Nephron progenitor cell (in vitro differentiated cells): ENCODE measurements at places on chromosomes 13 and 19.
A peak's percentile ranks its signal among the peaks of the same experiment; 100 is the strongest.

- H3K27me3 ChIP-seq: peaks cover 13% of the 10 kb centered on the region
- no peak overlapping the region for H3K4me3 ChIP-seq
- no peak overlapping the region for H3K27ac ChIP-seq
- no peaks in the 10 kb centered on the region for H3K4me1 ChIP-seq
Observed at GRCh38 chr19:6161271-6161850, 25.9 kb downstream of the ACSBG2 start.

- peaks cover 4% of the 10 kb centered on the region for H3K27me3 ChIP-seq
- H3K4me3 ChIP-seq: no peak overlapping the region
- H3K27ac ChIP-seq: no peak overlapping the region
Observed at GRCh38 chr13:96988441-96988840, 5.8 kb downstream of the OXGR1 start.

DNA sequence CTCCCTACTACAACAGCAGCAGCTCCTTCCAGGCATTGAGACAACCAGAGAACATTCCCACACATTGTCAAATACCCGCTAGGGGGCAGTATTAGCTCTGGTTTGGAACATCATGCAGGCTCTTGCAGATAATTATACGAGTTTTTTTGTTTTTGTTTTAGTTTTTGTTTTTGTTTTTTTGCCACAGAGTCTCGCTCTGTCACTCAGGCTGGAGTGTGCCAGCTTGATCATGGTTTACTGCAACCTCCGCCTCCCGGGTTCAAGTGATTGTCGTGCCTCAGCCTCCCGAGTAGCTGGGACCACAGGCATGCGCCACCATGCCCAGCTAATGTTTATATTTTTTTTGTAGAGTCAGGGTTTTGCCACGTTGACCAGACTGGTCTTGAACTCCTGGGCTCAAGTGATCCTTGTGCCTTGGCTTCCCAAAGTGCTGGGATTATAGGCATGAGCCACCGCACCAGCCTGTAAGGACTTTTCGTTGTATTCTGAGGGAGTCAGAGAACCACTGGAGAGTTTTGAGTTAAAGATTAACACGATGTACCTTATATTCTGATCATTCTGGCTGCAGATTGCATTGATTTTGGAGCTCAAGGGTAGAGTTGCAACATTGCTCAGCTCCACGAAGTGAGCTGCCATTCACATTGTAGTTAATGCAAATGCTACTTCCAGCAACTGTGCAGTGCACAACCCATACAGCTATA is 41.7 kb upstream of the CEACAM20 start:
- H3K27ac ChIP-seq: no peak overlapping the region
- H3K4me1 ChIP-seq: peaks cover 18% of the 10 kb centered on the region
- no peaks in the 10 kb centered on the region for H3K36me3 ChIP-seq
- peak; percentile 66 for DNase-seq
- peaks cover 16% of the 10 kb centered on the region for H3K27me3 ChIP-seq

DNA sequence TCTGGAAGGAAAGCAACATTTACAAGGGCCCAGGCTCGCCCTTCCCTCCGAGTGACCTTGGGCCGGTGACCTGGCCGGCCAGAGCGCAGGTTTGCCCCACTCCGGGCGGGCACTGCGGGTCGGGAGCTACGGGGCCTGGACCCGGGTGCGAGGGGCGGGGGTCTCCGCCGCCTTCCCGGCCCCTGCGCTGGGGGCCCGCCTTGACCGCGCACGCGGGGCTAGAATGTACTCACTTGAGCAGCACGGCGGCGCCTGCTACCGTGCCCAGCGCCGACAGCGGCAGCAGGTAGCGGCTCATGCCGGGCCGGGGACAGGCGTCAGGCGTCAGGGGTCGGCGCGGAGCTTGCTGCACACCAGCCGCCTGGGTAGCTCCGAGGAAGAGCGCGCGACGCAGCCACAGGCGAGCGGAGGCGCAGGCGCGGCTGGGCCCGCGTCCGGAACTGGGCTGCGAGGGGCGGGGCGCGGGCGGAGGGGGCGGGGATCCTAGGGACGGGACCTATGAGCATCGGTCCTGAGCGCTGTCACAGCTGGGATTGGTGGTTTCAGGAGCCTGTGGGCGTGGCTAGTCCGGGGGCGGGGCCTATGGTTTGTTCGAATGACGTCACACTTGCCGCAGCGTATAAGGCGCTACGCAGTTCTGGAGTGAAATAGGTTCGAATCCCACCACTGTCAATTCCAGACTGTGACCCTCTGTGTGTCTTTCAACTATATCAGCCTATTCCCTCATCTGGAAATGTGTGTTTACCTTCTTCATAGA is at the start of gene RDH13:
Gene RDH13, minus strand, starts transcription at position 414 of the 757 bp plus-strand sequence. Its CDS starts 116 bp downstream, at position 298.
- H3K27me3 ChIP-seq: peaks cover 53% of the 10 kb centered on the region
- H3K27ac ChIP-seq: no peak within 1 kb of the TSS
- H3K4me1 ChIP-seq: peaks cover 11% of the 10 kb centered on the region
- peaks cover 14% of the 10 kb centered on the region for H3K36me3 ChIP-seq
- peak within 1 kb of the TSS; percentile 87 for H3K4me3 ChIP-seq

DNA sequence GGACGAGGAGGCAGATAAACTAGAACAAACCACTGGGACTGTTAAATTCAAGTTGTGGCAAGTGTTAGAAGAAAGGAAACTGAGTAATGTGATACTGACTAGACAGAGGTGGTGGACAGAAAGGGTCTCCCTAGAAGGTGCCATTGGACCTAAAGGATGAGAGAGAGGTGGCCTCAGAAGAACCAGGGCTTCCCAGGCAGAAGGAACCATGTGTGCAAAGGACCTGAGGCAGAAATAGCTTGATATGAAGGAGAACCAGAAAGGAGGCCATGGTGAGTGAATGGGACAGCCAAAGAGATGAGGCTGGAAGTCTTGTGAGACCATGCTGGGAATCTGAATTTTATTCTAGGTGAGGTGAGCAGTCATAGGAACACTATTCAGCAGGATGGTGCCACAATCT is 2.8 kb upstream of the SYDE1 start:
- H3K27ac ChIP-seq: no peak overlapping the region
- peaks cover 8% of the 10 kb centered on the region for H3K36me3 ChIP-seq
- H3K4me3 ChIP-seq: no peak overlapping the region
- no peak for DNase-seq

DNA sequence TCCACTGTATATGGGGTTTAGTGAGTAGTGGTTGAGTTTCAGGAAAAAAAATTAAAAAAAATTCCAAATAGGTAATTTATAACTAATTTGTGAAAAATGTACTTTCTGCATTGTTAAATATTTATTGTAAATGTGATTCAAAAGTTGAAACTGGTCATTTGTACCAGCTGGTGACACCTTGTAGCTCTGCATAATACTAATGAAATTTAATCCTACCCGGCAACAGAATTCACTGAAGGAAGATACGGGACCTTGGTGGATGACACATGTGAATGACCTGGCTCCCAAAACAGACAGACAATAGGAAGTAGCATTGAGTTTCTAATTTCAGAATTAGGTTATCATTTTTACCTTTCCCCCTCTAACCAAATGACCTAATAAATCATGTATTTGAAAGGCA is 73.8 kb downstream of the SLITRK6 start:
- no peaks in the 10 kb centered on the region for H3K27me3 ChIP-seq
- DNase-seq: no peak
- no peak overlapping the region for H3K4me3 ChIP-seq
- H3K36me3 ChIP-seq: no peaks in the 10 kb centered on the region

DNA sequence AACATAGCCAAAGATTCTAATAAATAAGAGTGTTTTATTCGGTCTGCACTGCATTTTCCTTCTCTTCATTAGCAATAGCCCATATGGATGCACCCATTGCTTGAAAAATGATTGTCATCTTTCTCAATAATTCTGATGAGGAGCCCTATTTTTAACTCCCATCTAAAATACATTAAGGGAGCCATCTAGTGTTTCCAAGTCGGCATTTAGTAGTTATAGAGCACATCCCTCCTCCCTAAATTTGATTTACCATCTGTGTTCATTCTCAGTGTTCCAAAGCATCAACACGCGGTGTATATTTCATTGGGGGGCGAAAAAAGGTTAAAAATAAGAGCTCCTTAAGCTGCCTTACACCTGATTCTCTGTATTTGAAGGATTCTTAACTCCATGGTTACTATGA is 119.2 kb upstream of the IPO5 start:
- peaks cover 15% of the 10 kb centered on the region for H3K27me3 ChIP-seq
- H3K4me1 ChIP-seq: no peaks in the 10 kb centered on the region
- no peaks in the 10 kb centered on the region for H3K36me3 ChIP-seq
- DNase-seq: no peak

GRCh38 chr19:2282062-2282861 is at the start of gene PEAK3:
Gene PEAK3, minus strand, starts transcription at chr19:2282175. Its CDS starts 1,244 bp downstream, at chr19:2280931.
- H3K4me3 ChIP-seq: peak within 1 kb of the TSS; percentile 55
- peaks cover 2% of the 10 kb centered on the region for H3K36me3 ChIP-seq

DNA sequence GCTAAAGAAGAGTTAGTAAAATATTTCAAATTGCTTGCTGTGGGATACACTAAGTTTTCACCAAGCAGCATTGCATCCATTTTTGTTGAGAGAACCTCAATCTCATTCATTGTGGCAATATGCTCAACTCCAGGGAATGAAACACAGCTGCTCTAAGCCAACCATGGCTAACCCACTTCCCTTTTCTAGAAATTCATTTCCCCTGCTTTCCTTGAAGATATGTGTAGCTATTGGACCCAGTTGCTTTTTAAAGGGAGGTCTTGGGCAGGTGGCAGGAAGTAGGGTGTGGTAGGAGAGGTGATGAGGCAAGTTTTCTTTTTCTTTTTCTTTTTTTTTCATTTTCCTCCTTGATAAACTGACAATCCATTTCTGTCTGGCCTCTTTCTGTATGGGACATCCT is 452.2 kb downstream of the FGF14 start:
- H3K4me3 ChIP-seq: no peak overlapping the region
- H3K4me1 ChIP-seq: peaks cover 15% of the 10 kb centered on the region
- no peak overlapping the region for H3K27ac ChIP-seq
- DNase-seq: no peak

- peaks cover 8% of the 10 kb centered on the region for H3K4me1 ChIP-seq
- no peak for DNase-seq
- H3K36me3 ChIP-seq: peaks cover 19% of the 10 kb centered on the region
Observed at GRCh38 chr19:14127929-14128509, 8.4 kb downstream of the ASF1B start.

- H3K27ac ChIP-seq: peak overlapping the region; percentile 92
- no peak overlapping the region for H3K4me3 ChIP-seq
- DNase-seq: no peak
- peaks cover 52% of the 10 kb centered on the region for H3K4me1 ChIP-seq
- H3K36me3 ChIP-seq: peaks cover 5% of the 10 kb centered on the region
- H3K27me3 ChIP-seq: peaks cover 7% of the 10 kb centered on the region
Observed at GRCh38 chr13:44331912-44332851, 41.4 kb upstream of the SERP2 start.

DNA sequence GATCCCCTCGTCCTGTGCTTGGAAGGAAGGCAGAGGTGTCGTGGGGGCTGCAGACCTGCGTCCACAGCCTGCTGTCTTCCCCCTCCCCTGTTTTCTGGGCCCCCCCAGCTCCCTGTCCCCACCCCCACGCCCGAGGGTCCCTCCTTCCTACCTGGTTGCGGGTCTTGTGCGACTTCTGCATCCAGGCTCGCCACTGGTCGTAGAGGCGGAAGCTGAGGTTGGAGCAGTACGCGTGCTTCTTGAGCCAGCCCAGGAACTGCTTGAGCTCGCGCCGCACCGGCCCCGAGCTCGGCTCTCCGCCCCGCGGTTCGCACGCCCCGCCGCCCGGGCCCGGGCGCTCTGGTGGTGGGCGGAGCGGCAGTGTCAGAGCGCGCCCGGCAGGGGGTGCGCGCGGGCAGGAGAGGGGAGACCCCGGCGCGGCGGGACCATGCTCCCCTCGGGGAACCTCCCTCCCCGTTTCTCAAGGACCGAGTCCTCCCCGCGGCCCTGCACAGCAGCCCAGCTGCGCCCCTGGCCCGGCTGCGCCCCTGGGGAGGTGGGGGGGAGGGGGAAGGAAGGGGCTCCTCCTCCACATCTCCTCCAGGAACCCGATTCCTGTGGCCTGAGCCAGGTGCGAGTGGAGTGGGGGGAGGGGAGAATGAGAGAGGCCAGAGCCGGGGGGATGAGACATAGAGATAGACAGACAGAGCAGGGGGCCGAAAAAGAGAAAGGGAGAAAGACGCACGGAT is 5.7 kb downstream of the REX1BD start:
- H3K27me3 ChIP-seq: peaks cover 7% of the 10 kb centered on the region
- no peaks in the 10 kb centered on the region for H3K36me3 ChIP-seq
- peaks cover 60% of the 10 kb centered on the region for H3K4me1 ChIP-seq
- no peak overlapping the region for H3K27ac ChIP-seq
- peak; percentile 90 for DNase-seq

- peak overlapping the region; percentile 95 for H3K4me3 ChIP-seq
- H3K27ac ChIP-seq: peak overlapping the region; percentile 97
- peaks cover 51% of the 10 kb centered on the region for H3K4me1 ChIP-seq
Observed at GRCh38 chr19:48390188-48391099, 907 bp downstream of the KDELR1 start.

DNA sequence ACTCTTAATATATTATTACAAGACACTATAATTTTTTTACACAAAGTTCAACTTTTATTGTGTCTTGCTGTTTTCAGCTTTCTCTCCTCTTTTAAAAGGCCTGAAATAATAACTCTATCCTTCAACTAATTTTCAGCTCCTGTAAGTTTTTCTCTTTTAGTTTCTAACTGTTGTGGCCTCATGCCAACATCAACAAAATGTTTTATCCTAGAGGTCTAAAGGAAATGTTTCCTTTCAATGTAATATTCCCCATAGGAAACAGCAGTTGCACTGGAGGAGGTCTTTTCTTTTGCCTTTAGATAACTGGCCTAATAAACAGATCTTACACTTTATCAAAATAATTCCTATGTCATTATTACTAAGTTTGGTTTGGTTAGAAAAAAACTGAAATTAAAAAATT is 8.5 kb upstream of the ZNF616 start:
- H3K36me3 ChIP-seq: peaks cover 59% of the 10 kb centered on the region
- no peak overlapping the region for H3K27ac ChIP-seq
- no peak for DNase-seq
- H3K4me3 ChIP-seq: no peak overlapping the region
- peaks cover 3% of the 10 kb centered on the region for H3K27me3 ChIP-seq
- no peaks in the 10 kb centered on the region for H3K4me1 ChIP-seq

DNA sequence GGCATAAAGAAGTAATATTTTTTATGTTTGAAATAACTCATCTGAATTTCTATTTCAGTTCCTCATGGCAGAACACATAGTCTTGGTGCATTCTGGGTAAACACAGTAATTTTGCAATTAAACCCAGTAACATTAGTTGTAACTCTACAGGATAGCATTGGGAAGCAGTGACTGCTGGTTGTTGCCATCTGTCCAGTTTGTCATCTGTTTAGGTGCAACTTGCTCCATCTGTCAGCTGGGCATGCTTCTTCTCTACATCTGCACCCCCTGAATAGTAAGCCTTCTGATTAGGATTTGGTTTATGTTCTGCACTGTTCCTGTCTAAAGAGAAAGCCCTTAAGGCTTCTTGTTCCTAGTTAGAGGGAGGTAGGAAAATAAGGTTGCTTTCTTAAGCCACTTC is 63.5 kb upstream of the CSNK1A1L start:
- H3K27ac ChIP-seq: no peak overlapping the region
- no peak overlapping the region for H3K4me3 ChIP-seq
- DNase-seq: no peak

DNA sequence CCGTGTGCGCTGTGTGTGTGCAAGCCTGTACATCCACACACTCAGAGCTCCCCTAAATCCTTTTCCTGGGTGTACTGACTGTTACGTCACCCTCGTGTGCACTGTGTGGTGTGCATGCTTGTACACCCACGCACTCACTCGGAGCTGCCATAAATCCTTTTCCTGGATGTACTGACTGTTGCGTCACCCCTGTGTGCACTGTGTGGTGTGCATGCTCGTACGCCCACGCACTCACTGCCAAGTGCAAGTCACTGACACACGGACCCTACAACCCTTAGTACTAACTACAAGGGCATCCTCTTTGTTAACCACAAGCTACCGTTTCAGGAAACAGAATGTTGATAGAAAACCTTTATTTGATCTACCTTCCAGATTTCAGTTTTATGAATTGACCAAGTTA is 983.4 kb downstream of the EFNB2 start:
- H3K4me1 ChIP-seq: no peaks in the 10 kb centered on the region
- no peak for DNase-seq
- no peak overlapping the region for H3K27ac ChIP-seq
- H3K4me3 ChIP-seq: no peak overlapping the region
